ENCODE measurements at places on chromosomes 3 and 15.

GRCh38 chr3:128763967-128764366 lies 38.0 kb downstream of the RAB7A start:
- DNase-seq, result no peak

DNA sequence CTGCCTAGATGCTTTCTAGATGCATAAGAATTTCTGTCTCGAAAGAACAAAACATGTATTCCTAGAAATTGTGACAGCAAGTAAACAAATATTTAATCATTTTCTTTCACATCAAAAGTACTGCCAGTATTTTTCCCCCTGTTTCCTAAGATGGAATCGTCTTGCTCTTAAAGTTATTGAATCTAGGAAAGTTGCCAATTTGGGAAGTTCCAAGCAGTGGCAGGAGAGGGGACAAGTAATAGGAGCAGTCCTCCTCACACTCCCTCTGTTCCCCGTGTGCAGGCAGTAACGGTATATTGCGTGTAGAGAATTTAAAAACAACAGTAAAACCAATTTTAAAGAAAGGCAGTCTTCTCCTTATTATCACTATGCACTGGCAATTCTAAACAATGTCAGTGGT lies 619.8 kb downstream of the TBL1XR1 start:
- no peak for DNase-seq

- no peak for DNase-seq
Measured at GRCh38 chr3:102092617-102093466, 243.5 kb downstream of the NFKBIZ start.

GRCh38 chr3:168839653-168840052 lies 743.9 kb upstream of the GOLIM4 start:
- DNase-seq, result no peak

- no peak for DNase-seq
Measured at GRCh38 chr15:43930079-43930478, 103.3 kb downstream of the WDR76 start.

DNA sequence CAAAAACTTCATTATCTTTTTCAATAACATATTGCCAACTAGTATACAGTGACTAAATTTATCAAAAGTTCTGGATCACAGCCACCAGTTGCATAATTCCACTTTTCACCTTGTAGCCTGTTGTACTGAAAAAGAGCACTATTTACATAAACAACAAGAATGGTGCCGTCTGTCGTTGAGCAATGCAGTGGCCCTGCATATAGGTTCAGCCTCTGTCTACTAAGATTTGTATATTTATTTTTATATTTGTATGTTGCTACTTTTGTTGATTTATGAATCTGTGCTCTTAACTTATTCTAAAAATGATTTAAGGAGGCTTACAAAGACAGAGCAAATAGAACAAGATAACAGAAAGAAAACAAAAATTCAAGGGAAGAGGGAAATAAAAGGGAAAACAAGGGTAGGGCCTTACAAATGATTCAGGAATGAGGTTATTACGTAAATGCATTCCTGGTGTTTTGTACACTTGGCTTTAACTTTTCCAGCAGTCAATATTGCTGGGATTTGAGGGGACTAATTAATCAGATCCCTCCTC lies 257.6 kb upstream of the STT3B start:
- DNase-seq, result peak; percentile 20

- no peak for DNase-seq
Measured at GRCh38 chr3:128487813-128488635, 5.0 kb downstream of the GATA2 start.

GRCh38 chr3:34407281-34407680 lies 608.9 kb downstream of the PDCD6IP start:
- DNase-seq, result no peak

DNA sequence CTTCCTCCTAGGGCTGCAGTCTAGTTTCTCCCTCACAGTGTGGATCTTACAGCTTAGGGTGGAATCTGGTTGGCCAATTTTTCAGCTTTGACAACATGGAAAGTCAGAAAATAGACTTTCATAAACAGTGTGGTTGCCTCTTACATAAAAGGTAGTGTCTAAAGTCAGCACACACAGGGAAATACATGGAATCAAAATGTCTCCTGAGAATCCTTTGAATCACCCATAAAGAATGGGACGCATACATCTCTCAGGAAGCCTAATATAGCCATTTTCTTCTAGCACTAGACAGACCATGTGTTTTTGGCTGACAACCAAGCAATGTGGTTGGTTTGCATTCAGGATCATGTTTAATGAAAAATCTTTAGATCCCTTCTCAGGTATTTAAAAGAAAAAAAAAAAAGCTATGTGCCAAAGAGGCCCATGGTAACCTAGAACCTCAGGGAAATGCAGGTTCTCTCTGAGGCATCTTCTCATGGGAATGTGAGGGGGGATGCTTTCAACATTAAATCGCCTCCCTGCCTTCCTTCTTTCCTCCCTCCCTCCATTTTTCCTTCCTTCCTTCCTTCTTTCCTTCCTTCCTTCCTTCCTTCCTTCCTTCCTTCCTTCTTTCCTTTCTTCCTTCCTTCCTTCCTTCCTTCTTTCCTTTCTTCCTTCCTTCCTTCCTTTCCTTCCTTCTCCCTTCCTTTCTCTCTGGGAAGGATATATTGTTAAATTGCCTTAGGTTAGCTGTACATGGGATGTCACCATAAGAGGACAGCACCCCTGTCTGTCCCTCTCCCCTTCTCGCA lies 34.3 kb upstream of the ZBTB38 start:
- DNase-seq, result no peak

DNA sequence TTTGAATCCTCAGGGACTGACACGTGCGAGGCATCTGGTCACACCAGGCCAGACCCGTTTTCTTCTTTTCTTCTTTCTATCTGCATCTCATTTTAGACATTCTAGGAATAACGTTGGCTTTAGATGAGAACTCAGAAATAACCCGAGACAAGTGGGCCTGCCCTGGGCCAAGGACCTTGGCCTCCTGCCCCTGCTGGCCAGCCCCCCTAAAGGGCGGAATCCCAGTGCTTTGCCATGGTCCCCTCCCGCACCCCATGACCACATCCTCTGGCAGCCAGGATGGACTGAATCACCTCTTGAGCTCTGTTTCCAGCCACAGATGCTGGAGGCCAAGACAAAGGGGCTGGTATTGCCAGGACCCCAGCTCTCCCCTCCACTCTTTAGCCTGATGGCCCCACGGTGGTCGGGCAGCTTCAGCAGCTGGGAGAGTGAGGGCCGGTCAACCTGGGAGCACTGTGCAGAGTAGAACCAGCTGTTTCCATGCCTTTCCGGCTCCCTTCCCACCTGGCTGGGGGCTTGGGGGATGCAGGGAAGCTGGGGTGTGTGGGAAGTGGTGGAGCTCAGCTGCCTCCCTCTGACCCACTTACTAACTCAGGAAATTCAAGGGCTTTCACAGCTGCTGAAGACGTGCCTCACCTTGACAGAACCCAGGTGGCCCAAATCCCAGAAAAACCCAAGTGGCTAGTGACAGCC lies 190.9 kb downstream of the FAM43A start:
- no peak for DNase-seq

GRCh38 chr15:25790000-25790660 lies 73.0 kb downstream of the ATP10A start:
- DNase-seq, result no peak

DNA sequence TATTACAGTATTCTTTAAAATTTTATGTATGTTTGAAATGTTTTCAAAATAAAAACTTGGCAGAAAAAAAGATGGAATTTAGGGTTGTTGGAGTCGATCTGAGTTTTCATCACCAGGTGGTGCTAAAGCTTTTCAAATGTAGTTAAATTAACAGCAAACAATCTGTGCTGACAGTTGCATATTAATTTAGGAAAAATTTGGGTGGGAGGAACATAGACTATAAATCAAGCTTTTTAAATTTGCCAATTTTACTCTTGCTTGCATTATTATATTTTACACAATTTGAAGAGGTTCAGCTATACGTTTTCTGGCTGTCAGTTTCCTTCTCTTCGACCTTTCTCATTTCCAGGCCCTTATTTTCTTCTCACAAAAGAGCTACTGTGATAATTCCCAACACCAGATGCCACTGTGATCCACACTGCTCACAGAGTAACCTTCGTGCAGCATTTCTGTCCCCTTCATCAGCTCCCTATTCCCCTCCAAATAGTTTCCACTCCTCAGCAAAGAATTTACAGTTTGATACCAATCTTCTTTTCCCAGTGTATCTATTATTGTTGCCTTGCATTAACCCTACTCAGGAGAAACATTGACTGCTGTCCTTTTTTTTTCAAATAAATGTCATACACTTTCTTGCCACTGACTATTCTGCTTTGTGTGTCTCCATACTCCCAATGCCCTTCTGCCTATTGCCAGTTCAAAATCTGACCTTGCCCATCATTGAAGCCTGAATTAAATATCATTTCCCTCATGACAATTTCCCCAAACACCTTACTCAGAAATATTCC lies 53.4 kb upstream of the EIF5A2 start:
- peak; percentile 14 for DNase-seq

DNA sequence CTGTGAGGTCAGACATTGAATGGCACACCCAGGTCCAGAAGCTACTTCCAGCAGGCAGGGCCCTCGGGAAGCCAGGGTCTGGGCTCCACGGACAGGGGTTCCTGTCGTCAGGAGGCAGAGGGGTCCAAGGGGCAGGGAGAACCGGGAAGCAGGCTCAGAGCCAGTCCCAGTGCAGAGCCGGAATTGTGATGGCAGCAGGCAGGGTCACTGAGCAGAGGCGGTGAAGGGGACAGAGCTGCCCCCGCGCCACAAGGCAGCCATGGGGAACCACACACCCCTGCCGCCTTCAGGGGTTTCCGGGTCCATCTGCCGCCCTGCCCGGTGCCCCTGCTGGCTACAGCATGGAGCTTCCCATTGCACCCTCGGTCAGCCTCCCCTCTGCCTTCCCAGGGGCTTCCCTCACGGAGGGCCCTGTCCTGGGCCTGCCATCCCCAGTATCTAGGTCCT lies 136.9 kb downstream of the NSMCE3 start:
- DNase-seq, result no peak

DNA sequence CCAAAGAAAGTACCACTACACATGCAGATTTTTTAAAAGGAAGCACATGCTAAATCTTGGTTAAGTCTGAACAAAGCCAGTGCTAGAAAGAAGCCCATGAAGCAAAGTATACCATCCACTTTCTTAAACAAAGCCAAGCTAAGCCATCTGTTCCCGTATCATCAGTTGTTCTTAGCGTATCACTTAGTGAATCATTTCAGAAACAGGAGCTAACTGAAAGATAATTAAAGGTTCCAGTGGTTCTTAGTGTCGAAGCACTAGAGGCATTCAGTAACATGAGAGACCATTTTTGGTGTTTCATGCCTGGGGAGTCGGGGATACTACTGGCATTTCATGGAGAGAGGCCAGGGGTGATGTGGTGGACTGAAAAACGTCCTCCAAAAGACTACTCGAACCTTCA lies 12.8 kb downstream of the UBXN7 start:
- DNase-seq, result no peak

DNA sequence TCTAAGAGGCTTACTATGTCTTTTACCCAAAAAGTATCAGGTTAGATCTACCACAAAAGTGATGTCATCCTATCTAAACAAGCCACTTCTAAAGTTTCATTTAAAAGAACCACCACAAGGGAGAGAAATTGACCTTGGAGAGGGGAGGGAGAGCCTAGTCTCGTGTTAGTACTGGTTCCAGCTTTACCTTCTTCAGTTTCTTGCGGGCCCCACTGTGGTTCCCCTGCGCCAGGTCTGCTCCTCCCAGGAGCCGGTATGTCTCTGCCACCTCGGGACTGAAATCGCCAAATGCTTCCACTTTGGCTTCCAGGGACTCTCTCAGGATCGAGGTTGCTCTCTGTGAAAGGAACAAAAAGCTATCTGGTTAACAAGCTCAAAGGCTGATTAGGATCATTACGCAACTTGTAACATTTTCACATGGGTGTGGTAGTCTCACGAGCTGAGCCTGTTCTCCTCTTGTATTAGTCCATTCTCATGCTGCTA lies 51.1 kb downstream of the SYNM start:
- DNase-seq, result no peak

DNA sequence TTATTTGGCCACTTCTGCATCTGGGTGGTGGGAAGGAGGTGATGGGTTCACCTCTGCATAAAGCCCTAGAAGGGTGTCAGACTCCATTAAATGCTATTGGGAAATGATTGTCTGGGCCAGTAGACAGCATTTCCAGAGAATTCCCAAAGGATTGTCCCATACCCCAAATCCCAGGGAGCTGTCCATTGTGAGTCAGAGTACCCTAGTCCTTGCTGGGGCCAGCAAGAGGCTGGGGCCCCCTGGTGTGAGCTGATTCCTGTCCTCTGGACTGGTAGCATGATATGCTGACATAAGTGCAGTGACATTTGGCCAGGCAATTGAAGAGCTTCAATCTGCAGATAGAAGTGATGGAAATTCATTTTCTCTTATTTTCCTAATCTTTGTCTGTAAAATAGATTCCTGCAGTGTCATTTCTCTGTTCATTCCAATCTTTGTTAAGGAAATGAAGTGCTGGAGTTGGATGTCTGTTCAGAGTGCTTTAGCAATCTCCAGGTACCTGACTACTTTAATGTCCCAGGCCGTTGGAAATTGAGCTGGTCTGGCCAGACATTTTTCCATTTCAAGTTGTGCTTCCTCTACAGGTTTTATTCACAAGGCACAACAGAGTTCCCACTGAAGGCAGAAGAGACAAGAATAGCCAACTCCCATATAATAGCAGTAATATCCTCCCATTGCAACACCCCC lies 91.2 kb downstream of the RPLP1 start:
- no peak for DNase-seq

GRCh38 chr15:87032295-87032694 lies 952.6 kb downstream of the AGBL1 start:
- DNase-seq, result no peak

DNA sequence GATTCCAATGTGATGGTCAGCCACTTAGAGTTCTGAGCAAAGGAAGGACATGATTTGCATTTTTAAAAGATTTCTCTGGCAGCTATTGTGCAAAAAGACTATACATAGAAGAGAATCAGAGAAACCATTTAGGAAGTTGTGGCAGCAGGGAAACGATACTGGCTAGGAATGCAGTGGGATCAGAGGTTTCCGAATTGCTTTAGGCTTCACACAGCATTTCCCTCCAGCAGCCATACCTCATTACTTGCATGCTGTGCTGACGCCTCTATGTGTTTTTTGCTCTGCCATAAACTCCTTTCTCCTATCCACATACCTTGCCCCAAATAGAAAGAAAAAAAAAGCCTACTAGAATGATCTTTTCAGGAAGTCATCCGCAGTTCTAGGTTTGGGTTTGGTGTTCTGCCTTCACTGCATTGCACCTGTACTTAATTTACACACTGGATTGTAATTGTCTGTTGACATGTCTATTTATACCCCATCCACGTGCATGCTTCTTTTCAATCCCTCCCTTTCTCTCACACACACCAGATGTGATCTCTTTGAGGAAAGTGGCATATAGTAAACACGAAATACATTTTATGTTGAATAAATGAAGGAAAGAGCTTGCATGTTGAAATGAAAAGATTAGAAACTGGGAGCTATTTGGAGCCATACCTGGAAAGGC lies 860.3 kb upstream of the SEMA6D start:
- no peak for DNase-seq

GRCh38 chr3:14307656-14308302 lies 94.6 kb upstream of the SLC6A6 start:
- DNase-seq, result no peak

- no peak for DNase-seq
Measured at GRCh38 chr3:40768046-40768445, 243.3 kb downstream of the ZNF621 start.

- DNase-seq, result no peak
Measured at GRCh38 chr15:51132384-51133139, 37.9 kb upstream of the TNFAIP8L3 start.

- DNase-seq, result no peak
Measured at GRCh38 chr15:52717924-52718323, 38.7 kb upstream of the ATOSA start.

Measured in renal cortex interstitium (tissue), 15 donors.